DMS153 (cell line): ENCODE measurements at places on chromosomes 4 and X.

DNA sequence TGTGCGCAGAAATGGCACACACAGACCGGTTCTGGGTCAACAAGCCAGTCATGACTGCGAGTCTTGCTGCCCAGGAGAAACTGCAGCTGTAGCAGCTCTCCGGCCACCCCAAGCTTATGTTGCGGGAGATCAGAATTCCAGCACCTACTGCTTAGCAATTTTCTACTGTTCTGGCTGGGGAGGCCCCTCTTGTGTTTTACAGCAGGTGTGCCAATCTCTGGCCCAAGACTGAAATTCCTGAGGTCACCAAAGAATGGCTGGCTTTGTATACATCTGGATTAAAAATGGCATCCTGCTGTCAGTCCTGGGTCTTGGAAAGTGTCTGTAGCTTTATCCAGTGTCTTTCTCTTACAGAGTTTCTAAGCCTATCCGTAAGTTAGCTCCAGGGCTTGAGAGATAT lies 68.9 kb upstream of the TRAM1L1 start:
- no peak for DNase-seq

DNA sequence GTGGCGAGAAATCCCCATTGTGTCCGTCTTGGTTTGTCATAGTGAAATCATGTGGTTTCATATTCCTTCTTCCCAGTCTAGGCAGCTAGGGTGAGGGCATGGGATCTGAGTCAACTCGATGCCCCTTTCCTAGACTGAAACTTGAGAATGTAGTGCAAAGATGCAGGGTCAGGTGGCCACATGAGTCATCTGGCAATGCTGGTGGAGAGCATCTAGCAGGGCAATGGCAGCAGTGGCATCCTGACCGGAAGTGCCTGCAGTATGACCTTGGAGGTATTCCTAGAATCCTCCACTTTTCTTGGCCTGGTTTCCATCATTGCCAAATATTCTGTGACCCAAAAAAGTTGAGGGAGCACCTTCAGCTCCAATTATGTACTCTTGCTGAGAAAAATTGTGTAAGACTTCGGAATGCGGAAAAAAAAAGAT lies 39.1 kb upstream of the TMEM184C start:
- DNase-seq = no peak

DNA sequence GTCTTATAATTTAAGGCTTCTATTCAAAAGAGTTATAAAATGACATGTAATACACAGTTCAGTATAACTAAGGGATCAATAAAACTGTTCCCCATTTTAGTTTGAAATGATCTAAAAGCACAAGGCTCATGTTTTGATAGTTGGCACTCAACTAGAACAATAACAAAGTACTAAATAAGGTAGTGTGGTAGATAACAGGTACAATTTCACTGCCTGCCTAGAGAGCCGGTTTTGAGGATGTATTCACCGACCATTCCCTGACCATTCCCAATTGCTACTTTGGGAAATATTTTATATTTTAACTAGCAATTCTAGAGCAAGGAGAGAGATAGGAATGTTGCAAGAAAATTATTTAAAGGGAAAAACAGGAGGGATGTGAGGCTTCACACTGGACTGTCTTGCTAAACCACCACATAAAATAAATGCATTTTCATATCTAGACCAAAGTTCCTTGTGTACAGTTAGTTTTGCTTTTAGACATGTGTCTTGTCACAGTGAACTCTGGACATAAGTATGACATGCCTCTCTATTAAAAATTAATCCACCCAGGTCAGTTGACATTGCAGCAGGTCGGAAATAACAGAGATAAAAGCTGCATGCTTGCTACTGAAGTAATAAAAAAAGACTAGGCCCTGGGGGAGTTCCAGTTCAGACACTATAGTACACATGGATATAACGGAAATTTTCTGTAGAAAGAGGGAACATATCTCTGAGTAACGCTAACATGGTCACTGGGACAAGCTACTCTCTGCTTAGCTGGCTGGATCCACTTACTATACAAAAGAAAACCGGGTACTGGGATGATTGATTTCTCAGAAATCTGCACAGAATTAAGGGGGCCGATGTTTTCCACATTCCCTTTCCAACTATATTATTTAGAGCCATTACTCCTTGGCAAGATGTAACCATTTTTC lies 56.3 kb upstream of the NAP1L5 start:
- DNase-seq = no peak

- no peak for DNase-seq
These were observed 408.2 kb upstream of the NR3C2 start for GRCh38 chr4:148850257-148850995.
